ENCODE measurements at places on chromosomes 7 and 10. TPM values are rescaled to one million over a fixed set of nuclear protein-coding genes. Genes with fewer than 3 reads are reported as not detected.
A peak's percentile ranks its signal among the peaks of the same experiment; 100 is the strongest.

DNA sequence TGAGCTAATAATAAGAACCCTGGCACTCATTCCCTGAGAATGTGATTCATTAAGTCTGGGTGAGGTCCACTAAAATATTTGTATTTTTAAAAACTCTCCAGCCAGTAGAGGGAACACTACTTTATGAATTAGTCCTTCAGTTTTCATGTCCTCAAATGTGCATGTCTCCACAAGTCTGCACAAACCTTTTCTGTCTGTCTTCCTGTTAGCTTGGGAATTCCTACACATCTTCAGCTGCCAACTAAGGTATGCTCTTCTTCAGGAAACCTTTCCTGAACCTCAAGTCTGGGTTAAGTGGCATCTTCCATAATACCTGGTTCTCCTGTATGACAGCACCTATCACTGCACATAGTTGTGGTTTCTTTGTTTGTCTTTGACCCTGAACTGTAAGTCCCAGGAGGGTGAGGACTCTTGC lies 119.6 kb upstream of the MKX start:
- no peak for DNase-seq

DNA sequence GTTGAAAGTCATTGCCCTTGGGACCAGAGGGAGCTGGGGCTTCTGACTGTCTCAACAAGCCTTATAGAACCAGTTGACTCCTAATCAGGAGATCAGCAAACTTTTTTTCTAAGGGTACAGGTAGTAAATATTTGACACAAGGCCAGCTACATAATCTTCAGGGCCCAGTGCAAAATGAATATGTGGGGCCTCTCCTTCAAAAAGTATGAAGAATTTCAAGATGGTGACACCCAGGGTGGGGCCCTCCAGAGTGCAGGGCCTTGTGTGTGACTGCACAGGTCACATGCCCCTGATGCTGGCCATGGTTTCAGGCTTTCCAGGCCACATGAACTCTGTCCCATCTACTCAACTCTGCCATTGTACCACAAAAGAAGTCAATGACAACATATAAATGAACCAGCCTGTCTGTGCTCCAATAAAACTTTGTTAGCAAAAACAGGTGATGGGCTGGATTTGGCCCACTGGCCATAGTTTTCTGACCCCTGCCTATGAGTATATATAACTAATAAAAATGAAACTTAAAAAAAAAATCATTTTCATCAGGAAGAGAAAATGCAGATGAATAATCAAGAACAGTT lies 6.1 kb downstream of the MMRN2 start:
- no peak for DNase-seq

- DNase-seq = no peak
Measured at GRCh38 chr7:73715648-73716317, 3.7 kb downstream of the STX1A start.

- peak; percentile 51 for DNase-seq
Measured at GRCh38 chr7:50793120-50793946, 10.6 kb upstream of the GRB10 start.

DNA sequence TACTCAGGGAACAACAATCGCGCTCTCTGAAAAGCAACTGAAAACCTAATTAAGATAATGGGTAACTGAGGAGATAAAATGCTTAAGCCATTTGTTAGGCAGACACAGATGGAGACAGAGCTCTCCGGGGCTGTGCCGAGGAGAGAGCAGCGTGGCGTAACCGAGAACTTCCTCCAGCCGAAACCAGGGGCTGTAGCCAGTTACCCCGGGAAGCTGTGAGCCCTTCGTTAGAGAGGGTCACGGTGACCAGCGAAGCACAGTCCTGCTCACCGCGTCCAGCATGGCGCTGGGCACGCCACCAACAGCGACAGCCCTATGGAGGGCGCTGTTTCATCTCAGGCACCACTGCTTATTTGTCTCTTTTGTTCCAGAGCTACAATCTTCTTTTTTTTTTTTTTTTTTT lies 16.1 kb downstream of the PAPOLB start:
- DNase-seq = peak; percentile 69

DNA sequence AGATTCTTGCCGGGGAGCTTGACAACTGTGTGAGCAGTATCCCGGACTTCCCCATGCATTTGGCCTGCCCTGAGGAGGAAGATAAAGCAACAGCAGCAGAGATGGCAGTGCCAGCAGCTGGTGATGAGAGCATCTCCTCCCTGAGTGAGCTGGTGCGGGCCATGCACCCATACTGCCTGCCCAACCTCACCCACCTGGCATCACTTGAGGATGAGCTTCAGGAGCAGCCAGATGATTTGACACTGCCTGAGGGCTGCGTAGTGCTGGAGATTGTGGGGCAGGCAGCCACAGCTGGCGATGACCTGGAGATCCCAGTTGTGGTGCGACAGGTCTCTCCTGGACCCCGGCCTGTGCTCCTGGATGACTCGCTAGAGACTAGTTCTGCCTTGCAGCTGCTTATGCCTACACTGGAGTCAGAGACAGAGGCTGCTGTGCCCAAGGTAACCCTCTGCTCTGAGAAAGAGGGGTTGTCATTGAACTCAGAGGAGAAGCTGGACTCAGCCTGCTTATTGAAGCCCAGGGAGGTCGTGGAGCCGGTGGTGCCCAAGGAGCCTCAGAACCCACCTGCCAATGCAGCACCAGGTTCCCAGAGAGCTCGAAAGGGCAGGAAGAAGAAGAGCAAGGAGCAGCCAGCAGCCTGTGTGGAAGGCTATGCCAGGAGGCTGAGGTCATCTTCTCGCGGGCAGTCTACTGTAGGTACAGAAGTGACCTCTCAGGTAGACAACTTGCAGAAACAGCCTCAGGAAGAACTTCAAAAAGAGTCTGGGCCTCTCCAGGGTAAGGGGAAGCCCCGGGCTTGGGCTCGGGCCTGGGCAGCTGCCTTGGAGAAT lies 6.7 kb downstream of the PPRC1 start:
- DNase-seq = no peak

- no peak for DNase-seq
Measured at GRCh38 chr7:113389112-113389646, 270.8 kb upstream of the SMIM30 start.

- no peak for DNase-seq
Measured at GRCh38 chr10:61503051-61503450, 49.9 kb upstream of the TMEM26 start.

Gene DPYSL4
- total RNA-seq = 0.54 TPM

Gene HOXA11
- not detected for total RNA-seq
